ENCODE measurements at places on chromosomes 12 and 14.

- no peak for DNase-seq
Measured at GRCh38 chr14:37436519-37436918, 158.5 kb downstream of the FOXA1 start.

- DNase-seq, result no peak
Measured at GRCh38 chr12:58176296-58176869, 235.0 kb downstream of the ATP23 start.

- DNase-seq, result no peak
Measured at GRCh38 chr12:42590330-42590934, 886 bp upstream of the PRICKLE1 start.

DNA sequence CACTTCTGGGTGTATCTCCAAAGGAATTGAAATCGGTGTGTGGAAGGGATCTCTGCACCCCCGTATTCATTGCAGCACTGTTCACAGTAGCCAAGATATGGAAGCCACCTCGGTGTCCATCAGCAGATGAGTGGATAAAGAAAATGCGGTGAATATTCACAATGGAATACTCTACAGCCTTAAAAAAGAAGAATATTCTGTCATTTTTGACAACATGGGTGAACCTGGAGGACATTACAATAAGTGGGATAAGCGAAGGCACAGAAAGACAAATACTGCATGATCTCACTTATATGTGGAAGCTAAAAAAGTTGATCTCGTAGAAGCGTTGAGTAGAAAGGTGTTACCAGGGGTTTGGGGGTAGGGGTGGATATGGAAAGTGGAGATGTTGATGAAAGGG, 111.9 kb downstream of the BEGAIN start:
- no peak for DNase-seq

- no peak for DNase-seq
Measured at GRCh38 chr12:126384026-126384564, 1318.9 kb downstream of the AACS start.

DNA sequence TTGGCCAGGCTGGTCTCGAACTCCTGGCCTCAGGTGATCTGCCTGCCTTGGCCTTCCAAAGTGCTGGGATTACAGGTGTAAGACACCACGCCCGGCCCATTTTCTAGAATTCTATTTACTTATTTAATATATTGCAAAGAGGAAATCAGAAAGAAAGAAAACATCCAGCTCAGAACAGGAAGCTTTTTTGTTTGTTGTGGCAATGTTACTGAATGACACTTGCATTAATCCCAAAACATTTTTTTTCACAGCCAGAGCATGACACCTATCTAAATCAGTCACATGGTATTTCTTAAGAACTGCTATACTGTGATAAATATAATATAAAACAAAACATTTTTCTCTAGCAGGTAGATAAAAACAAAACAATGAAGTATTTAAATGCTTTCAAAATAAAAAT, 12.6 kb downstream of the CFL2 start:
- DNase-seq, result no peak

DNA sequence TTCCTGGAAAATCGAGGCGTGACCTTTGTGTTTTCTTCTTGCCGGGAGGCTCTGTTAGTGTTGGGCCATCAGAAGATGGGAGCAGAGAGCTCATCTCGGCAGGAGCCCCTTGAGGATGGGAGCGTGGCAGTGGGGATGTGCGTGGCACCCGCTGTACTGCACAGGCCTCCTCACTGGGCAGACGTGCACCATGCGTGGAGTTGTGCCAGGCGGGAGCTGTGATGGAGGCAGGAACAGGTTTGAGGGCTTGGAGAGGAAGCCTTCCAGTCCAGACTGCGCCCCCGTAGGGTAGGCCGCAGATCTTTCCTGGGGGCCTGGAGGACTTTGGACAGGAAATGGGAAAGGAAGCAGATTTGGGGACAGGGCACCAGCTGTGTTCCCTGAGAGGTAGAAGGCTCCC, 197.5 kb downstream of the TSPAN9 start:
- no peak for DNase-seq

DNA sequence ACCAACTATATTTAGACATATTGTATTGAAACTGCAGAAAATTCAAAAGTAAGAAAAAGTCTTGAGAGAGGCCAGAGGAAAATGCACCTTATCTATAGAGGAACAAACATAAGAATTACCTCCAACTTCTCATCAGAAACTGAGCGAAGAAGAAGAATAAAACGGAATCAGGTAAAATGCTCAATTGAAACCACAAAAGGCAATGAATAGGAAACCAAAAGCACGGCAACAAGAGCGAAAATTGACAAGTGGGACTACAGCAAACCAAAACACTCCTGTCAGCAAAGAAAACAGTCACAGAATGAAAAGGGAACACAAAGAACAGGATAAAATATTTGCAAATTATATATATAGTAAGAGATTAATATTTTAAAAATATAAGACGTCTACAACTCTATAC, 61.9 kb upstream of the PARP11 start:
- DNase-seq, result no peak

DNA sequence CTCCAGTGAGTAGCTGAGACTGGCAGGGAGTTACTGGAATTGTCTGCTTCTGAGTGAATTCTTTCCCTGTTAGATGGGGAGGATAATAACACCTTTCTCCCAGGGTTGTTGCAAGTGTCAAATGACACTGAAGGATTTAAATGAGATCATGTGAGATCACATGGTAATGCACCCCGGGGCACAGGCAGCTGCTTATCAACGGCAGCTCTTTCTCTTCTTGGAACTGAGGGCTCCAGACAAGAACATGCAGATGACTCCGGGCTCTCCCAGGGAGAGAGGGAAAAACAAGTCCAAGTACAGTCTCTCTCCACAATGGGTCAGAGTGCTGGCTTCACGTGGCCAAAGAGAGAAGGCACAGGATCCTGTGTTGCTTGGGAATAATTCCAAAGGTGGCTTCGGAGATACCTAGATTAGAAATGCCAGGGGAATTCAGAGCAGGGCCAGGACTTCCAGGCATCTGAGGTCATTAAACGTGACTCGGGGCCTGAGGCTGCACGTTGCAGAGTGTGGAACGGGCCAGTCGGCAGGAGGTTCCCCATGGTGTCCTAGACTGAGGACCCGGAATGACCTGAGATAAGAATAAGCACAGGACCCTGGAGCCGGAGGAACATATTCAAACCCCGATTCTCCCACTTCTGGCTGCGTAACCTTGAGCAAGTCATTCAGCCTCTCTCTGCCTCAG, 109.2 kb downstream of the PRMT8 start:
- no peak for DNase-seq

DNA sequence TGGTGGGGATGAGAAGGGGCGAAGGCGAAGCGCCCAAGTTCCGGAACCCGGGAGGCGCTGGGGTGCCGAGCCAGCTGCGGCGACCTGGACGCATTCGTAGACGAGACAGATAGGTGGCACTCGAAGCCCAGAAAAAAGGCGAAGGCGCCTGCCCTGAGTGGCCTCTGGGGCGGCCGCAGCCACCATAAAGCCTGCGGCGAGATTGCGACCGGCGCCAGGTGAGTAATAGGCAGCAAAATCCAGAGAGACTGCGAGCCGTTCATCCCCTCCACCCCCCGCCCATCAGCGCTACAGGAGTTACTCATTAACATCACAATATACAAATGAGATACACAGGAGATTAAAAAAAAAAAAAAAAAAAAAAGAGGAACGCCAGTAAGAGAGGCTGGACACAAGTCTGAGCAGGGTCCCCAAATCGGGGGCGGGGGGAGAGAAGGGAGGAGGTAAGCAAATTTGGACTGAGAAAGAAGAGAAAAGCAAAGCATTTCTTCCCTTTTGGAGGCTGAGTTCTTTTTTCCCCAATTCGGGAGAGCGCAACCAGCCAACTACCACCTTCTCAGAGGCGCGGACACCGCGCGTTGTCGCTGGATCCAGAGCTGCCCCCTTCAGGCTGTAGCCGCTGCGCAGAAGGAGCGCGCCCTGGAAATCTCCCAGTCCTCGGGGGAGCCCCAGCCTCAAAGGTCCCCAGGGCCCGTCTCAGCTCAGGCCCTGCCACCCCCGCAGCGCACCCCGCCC, 15.7 kb downstream of the TBX3 start:
- DNase-seq, result no peak

- no peak for DNase-seq
Measured at GRCh38 chr14:23358553-23359166, 6.0 kb upstream of the SLC22A17 start.

DNA sequence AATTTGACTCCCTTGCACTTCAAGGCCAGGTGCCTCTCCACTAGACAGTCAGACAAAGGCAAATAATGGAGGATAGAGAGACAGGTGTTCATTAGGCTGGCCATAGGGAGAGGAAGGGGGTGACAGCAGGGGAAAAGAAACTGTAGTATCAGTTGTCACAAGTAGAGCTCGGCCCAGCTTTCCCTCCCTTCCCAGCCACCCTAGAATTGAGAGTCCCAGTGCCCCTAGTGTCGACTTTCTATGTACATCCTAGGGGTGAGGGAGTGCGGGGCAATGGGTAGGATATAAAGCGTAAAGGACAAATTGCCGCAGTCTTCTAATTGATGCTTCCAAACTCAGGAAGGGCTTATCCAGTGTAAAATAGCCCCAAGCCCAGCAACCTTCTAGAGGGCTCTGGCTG, 39.0 kb downstream of the BAZ2A start:
- no peak for DNase-seq

DNA sequence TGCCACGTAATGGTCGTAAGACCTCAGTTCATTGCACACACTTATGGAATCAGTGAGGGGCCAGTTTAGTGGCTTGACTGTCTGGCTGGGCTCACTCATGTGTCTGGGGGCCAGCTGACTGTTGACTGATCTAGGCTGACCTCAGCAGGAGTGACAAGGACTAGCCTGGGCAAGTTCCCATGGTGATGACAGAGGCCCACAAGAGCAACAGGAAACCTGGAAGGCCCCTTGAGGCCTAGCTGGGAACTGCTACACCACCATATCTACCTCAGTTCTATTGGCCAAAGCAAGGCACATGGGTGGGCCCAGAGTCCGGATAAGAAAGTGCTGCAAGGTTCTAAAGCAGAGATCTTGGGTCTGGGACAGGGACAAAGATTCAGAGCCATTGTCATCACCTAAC, 21.3 kb upstream of the RFLNA start:
- no peak for DNase-seq

GRCh38 chr14:92471919-92472318, 41.7 kb upstream of the RIN3 start:
- no peak for DNase-seq

- no peak for DNase-seq
Measured at GRCh38 chr12:24718617-24719016, 230.3 kb downstream of the BCAT1 start.

DNA sequence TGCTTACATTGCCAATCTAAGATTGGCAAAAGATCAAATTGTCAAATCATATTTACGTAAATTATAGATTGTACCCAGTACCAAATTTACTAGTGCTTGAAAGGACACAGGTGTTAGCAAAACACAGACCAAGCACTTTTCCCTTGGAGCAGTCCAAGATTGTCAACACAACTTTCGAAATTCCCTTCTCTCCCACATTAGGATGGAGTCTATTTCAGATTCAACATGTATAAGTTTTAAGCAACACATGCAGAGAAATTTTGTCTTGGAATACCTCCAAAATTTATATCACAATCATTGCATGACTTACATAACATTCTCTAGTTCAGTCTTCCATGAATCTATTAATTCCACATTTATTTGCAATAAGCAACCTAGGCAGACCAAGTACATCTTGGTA, 74.9 kb upstream of the SLCO1C1 start:
- DNase-seq, result no peak

- DNase-seq, result no peak
Measured at GRCh38 chr12:28460420-28461130, 270.3 kb downstream of the CCDC91 start.

DNA sequence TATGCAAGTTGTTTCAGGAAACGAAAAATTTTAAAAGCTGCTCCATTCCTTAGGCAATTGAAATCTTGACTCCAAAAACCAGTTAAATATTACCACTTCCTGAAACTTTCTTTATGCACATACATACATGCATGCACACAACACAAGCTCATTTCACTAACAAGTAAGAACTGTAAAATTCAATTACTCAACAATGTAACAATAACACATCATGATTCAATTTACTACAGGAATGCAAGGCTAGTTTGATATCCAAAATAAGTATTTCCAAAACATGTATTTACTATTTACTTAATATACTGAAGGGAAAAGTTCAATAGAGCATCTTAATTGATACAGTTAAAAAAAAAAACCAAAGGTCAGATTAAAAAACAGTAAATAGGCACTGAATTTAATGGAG, 19.6 kb downstream of the NAP1L1 start:
- no peak for DNase-seq

GRCh38 chr14:67584978-67585377, 15.1 kb downstream of the PIGH start:
- DNase-seq, result no peak

DNA sequence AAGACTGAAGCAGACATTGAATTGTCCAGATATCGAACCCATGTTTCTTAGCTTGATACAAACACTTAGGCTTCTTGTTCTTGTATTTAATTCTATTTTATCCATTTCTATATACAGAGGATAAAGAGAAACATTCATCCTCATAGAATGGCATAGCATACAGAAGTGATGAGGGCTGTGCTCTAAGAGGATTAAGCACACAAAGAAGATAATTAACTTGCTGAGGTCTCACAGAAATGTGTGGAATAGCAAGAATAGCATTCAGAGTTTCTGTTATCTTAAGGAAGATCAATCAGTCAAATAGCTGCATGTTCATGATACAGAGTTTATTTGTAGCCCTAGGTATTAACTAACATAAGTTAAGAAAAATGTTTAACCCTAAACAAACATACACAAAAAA, 27.3 kb upstream of the STRAP start:
- DNase-seq, result no peak

- no peak for DNase-seq
Measured at GRCh38 chr12:121765573-121765972, 27.9 kb downstream of the RHOF start.

DNA sequence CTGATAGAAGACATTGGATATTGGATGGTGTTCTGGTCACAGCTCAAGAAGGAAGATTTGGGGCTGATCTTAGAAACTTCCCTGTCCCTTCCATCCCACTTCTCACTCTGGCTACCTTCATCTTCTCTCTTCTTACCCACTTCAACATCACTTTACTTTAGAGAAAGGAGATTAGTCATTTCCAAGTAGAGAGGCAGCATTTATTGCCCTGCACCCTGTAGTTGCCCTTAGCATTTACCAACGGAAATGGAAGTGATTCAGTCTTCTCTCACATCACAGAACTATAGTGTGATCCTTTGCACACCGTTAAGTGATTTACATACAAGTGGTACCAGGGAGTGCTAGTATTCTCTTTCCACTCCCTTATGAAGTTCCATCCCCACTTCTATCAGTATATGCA, 52.4 kb downstream of the PHLDA1 start:
- DNase-seq, result no peak

DNA sequence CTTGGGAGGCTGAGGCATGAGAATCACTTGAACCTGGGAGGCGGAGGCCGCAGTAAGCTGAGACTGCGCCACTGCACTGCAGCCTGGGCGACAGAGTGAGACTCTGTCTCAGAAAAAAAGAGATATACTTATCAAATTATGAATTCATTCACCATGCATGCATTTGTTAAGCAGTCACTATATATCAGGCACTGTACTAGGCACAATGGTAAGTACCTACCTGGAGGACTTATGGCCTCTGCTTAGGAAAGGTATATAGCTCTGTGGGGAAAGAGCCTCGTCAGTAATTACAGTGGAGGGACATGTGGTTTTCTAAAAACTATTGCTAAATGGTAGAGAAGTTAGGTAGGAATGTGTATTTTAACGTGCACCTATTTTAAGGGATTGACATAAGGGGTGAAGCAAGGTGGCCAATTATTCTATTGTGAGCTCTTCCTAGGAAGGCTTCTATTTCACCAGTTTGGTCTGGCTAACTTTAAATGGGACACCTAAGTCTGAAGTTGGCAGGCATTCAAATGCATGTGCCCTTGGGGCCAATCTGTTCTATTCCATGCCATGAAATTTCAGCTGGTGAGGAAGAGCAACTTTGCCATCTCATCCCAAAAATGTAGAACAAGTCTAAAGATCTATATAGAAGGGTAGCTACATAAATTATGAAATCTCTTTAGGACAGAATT, 15.0 kb downstream of the TCP11L2 start:
- DNase-seq, result no peak

Data from stimulated activated CD8-positive, alpha-beta memory T cell treated with anti-CD3 and anti-CD28 coated beads, Interleukin-4, amount 100 ng/mL, for 1 hour (primary cell).